ENCODE measurements at places on chromosomes 13 and 19.
A peak's percentile ranks its signal among the peaks of the same experiment; 100 is the strongest.

DNA sequence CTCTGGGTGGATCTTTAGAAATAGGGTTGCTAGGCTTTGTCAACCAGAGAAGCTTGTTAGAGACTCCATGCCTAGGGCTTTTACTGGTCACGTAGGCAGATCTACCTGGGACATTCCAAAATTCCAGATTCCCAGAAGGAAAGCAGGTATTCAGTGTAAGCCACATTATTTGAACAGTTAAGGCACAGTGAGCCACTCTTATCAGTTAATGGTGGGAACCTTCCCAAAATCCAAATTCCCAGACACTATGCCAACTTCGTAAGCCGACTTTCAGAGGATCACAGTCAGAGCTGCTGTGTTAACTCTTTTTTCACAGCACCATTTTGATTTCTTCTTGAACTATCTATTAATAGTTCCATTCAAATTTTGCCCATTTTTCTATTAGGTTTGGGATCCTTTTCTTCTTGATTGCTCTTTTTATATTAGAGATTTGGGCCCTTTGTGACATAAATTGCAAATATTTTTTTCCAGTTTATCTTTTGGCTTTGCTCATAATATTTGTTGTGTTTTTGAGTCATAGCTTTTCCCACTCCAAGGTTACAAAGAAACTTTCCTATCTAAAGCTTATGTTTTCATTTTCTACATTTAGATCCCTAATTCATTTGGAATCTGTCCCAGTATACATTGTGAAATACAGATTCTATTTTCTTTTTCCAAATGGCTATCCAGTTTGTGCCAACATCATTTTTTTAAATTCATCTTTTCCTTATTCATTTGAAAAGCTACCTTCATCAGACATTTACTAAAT is 77.3 kb downstream of the DHRS12 start:
- no peak for DNase-seq

GRCh38 chr19:5141850-5142724 is 173.2 kb downstream of the KDM4B start:
- DNase-seq: no peak

DNA sequence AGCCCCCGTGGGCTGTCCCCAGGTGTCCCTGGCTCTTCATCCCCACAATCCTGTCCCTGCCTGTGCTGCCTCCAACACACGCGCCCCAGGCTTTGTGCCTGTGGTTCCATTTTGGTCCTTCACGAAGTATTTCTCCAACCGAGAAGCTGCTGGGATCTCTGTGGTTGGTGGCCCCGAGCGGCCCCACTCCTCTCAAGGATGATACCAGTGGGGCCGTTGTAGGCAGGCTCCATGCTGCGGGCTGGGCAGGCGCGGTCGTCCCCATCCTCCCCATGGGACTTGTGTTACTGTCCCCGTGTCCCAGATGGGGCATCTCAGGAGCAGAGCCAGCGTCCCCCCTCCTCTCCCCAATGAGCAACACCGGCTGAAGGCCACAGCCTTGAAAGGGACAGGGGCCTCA is 3.7 kb upstream of the ZNF554 start:
- no peak for DNase-seq

- DNase-seq: no peak
Observed at GRCh38 chr19:18274219-18274780, at the start of gene IQCN. Gene IQCN (minus strand): TSS chr19:18274452. CDS start chr19:18269478, 4,974 bp downstream.

DNA sequence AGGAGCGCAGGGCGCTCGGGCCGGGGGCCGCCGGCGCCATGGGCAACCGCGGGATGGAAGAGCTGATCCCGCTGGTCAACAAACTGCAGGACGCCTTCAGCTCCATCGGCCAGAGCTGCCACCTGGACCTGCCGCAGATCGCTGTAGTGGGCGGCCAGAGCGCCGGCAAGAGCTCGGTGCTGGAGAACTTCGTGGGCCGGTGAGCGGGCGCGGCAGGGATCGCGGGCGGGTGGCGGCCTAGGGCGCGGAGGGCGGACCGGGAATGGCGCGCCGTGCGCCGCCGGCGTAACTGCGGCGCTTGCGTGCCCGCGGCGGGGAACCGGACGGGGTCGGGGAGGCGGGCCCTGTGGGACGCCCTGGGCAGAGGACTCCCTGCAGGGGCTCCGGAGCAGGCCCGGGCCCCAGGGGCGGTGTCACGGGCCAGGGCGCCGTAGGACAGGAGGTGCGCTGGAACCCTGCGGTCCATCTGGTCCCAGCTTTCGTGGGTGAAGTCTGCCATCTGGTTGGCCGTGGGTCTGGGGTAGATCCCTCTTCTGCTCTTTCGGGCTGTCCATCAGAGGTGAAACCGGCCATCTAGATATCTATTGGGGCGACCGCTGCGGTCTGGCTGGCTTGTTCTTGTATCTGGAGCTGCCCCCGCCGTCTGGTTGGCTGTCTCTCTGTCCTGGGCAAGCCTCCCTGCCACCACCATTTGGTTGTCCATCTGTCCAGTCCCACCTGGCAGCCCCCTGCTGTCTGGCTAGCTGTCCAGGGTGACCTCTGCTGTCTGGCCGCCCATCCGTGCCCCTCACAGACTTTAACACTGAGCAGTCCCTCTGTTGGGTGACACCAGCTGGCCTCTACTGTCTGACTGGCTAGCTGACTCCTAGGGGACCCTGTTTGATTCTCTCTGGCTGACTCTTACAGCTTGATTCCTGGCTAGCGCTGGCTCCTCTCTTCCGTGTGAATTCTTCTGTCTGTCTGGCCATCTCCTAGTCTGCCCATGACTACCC is 622 bp downstream of the DNM2 start:
- peak; percentile 31 for DNase-seq

DNA sequence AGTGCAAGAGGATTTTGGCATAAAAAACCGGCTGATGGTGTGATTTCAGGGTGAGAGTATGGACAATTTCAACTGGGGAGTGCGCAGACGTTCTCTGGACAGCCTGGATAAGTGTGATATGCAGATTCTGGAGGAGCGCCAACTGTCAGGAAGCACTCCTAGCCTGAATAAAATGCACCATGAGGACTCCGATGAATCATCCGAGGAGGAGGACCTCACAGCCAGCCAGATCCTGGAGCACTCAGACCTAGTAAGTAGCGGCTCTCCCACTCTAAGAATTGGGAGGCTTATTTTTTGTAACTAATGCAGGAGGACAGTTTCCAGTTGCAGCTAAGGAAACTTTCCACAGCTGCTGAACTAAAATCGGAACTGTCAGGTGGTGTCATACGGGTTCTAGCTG is 53.6 kb downstream of the ZAR1L start:
- no peak for DNase-seq

- DNase-seq: no peak
Observed at GRCh38 chr19:33734913-33735312, 61.8 kb upstream of the KCTD15 start.

GRCh38 chr13:34751044-34751443 is 191.0 kb upstream of the NBEA start:
- DNase-seq: no peak

- no peak for DNase-seq
Observed at GRCh38 chr19:55646889-55647731, 902 bp upstream of the CCDC106 start.

GRCh38 chr13:113548778-113549621 is 35.6 kb upstream of the TFDP1 start:
- no peak for DNase-seq
